ENCODE measurements at places on chromosomes 12 and 14. TPM values are rescaled to one million over a fixed set of nuclear protein-coding genes. Genes with fewer than 3 reads are reported as not detected.
A peak's percentile ranks its signal among the peaks of the same experiment; 100 is the strongest.

DNA sequence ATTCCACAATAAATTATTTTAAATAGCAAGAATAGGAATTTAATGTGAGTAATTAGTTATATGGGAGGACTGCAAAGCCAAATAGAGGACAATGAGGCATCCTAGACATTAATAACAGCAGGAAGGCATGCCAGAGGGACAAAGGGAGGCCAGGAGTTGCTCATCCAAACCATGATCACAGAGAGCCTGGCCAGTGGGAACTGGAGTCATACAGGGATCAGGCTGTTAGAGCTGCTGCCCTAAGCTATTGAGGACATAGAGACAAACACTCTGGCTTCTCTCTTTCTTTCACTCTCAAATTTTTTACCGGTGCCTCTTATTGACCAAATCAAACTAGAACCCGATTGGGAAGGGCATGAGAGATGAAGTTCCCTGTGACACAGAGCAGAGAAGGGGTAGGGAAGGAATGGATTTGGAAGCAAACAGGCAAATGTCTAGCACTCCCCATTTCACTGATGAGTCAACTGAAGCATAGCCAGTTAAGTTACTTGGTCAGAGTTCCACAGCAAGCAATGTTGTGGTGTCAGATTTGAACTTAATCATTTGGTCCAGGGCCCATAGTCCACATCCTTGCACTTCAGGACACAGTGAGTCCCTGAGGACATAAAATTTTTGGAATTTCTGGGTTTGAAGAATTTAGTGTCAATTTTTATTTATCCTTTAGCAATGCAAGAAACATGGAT lies 17.9 kb upstream of the CFAP54 start:
- DNase-seq = no peak

GRCh38 chr14:39398382-39398781 lies 33.9 kb downstream of the FBXO33 start:
- DNase-seq = no peak

DNA sequence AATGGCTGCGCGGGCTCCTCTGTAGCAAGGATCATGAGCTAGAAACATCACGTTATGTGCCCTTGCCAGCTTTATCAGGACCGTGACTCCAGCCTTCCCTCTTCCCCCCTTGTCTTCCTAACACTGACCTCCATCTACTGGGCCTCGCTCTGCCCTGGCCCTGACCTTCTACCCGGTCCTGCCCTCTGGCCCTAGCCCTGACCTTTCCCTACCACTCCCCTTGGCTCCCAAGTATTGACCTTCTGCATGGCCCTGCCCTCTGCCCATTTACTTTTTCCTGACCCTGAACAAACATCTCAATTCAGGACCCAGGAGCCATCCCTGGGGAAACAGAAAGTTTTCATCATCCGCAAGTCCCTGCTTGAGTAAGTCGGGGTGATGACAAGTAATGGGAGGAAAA lies 2.0 kb downstream of the SOAT2 start:
- no peak for DNase-seq

DNA sequence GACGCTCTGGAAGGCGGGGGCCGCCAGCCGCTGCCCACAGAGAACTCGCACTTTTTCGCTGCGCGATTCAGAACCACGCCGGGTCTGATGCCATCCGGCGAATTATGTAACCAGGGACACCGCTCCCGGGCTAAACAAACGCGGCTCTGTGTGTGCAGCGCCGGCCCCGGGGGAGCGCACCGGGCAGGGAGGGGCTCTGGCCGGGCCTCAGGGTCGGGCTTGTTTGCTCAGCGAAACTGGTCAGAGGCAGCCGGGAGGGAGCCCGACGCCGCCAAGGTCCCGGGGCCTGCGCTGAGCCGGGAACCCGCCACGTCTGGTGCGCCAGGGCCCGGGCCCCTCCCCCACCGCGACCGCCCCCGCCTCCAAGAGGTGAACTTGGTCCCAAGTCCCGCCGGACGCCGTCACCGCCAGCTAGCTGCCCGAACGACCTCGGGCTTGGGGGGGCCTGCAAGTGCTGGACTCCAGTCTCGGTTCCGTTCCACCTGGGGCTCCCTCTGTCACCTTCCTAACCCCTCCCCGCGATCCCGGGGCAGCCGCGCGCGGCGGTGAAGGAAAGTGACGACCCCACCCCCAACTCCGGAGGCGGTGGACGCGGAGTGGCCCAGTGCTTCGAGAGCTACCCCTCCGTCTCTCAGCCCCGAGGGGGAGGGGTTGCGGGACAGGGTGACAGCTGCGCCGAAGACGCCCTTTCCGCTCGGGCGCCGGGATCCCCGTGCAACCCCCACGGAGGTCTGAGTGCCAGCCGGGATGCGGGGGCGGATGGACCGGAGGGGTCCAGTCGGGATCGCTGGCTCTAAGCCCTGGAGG lies 848 bp downstream of the CTDSP2 start:
- peak; percentile 79 for DNase-seq

DNA sequence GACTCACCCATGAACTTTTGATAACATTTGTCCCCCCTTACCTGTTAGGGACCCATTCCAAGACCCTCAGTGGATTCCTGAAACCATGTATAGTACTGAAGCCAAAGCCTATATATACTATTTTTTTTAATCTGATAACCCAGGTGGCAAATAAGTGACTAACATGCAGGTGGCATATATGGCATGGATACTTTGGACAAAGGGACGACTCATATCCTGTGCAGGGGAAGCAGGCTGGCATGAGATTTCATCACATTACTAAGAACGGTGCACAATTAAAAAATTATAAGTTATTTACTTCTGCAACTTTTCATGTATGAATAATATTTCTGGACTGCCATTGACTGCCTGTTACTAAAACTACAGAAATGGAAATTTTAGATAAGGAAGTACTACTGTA lies 880.1 kb upstream of the FBXO33 start:
- DNase-seq = no peak

DNA sequence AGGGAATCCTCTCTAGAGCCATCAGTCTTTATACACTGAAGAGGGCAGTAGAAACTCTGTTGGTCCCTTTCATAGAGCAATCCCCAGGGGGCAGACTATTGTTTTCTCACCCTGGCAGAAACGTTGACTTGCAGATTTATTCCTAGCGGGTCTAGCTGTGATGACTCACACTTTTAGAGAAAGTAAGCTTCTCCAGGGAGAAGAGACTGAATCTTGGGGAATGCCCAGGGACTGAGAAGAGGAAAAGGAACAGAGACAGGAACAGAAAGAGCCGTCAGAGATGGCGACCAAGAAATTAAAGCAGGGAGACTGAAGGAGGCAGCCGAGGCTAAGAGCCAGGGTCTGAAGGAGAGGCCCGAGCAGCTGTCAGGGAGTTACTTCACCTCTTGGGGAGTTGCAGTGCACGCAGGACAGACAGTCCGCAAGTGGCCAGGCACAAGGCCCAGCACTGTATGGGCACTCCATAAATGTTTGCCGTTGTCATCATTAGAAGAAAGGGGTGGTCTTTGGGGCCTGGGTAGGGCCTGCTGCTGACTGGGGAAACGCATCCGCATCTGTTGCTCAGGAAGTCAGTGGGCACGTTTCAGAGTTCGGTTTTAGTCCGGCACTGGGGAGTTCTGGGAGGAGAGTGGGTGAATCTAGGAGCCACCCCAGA lies 13.0 kb downstream of the PLEKHG6 start:
- no peak for DNase-seq

DNA sequence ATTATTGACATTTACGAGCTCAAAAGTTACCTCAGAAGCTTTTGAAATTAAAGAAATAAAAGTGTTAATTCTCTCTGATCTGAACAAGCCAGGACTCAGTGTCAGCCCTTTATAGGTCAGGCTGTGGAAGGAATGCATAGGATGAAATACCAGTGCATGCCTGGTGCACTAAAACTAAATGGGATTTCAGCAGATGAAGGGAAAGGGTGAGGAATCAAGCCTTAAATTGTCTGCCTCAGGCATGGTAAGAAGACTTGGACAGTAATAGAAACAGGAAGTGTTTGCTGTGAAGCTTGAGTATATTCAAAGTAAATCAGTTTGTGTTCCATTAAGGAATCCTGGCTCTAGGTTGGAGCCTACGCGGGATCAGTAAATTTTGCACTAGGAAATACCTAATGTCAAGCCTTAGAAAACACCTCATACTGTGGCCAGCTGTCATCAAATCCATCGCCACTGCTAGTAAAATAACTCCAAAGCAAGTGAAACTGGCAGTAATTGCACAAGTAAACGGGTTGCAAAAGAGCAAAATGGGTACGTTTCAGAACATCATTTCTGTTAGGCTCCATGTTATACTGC lies 76.3 kb downstream of the PDE3A start:
- DNase-seq = no peak

GRCh38 chr12:104272938-104273337 lies 30.6 kb upstream of the EID3 start:
- no peak for DNase-seq

DNA sequence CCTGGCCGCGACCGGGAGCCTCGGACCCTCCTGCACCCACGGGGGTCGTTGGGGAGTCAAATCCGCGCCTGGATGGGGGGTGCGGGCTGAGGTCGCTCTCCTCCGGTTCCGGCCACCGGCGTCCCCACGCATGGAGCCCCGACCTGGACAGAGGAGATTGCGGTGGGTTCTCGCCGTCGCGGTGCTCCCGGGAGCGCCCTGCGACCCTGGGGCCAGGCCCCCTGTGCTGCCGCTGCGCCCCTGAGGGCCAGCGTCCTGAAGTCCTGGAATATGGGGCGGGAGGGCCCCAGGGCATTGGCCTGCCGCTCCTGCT lies 345 bp downstream of the ASPG start:
- no peak for DNase-seq

SOX5 gene
- total RNA-seq = 118 TPM

- no peak for DNase-seq
Observed at GRCh38 chr14:98840091-98840490, 431.9 kb downstream of the BCL11B start.

GRCh38 chr14:61379639-61380184 lies 58.3 kb downstream of the PRKCH start:
- no peak for DNase-seq

GRCh38 chr14:105927096-105928060 lies 401.0 kb downstream of the TMEM121 start:
- DNase-seq = no peak

KCNH5 gene
- 0.32 TPM for total RNA-seq

GRCh38 chr14:65255583-65256461 lies 153.5 kb upstream of the MAX start:
- DNase-seq = no peak

- DNase-seq = no peak
Observed at GRCh38 chr12:40168868-40169267, 55.9 kb upstream of the LRRK2 start.

GRCh38 chr12:78181544-78182162 lies 351.0 kb downstream of the NAV3 start:
- DNase-seq = peak; percentile 42

DNA sequence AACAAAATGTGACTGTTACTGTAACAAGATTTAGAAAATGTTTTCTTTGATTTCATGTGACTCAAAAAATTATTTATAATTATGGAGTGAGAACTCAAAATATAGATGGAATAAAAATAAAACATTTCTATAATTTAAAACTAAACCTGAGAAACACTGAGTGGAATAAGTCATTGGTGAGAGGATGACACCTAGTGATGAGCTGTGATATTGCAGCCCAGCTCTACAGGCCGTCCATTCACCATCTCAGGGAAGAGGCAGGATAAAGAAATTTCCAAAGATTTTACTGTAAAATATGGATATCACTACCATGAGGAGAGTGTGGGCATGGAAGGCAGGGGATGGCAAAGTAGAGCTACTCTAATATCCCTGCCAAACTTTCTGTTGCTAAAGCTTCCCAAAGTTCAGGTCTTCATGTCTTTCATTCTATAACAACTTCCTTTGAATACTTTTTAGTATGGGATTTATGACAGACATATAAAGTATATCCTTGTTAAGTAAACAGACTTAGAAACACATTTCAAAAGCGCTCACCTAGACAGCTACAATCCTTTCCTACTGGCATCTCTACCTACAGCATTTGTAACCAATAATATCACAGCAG lies 308.0 kb downstream of the ITPR2 start:
- peak; percentile 19 for DNase-seq

GRCh38 chr14:90730206-90730766 lies 85.9 kb downstream of the TTC7B start:
- DNase-seq = no peak

SLCO1B3 gene
- not detected for total RNA-seq

MGP gene
- total RNA-seq = not detected

CLECL1 gene
- total RNA-seq = not detected

All from glutamatergic neuron (in vitro differentiated cells).